Iris pigment epithelial cell (primary cell): ENCODE measurements at places on chromosomes 4 and X.

DNA sequence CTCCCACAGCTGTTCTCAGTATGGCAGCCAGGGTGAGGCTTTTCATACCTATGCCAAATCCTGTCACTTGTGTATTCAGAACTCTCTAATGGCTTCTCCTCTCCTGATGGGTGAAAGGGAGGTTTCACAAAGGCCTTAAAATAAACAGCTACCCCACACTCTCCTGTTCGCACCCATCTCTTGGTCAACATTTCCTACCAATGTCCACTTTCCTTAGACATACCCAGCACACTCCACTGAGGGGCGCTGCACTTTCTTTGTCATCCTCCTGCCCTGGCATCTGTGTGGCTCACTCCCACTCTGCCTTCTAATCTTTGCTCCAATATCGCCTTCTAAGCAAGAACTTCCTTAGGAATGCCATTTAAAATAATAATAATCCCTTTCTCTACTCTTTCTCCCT, 313.3 kb downstream of the PPP3CA start:
- DNase-seq, result no peak

GRCh38 chrX:155864655-155865054, 16.5 kb upstream of the VAMP7 start:
- DNase-seq, result peak; percentile 13

DNA sequence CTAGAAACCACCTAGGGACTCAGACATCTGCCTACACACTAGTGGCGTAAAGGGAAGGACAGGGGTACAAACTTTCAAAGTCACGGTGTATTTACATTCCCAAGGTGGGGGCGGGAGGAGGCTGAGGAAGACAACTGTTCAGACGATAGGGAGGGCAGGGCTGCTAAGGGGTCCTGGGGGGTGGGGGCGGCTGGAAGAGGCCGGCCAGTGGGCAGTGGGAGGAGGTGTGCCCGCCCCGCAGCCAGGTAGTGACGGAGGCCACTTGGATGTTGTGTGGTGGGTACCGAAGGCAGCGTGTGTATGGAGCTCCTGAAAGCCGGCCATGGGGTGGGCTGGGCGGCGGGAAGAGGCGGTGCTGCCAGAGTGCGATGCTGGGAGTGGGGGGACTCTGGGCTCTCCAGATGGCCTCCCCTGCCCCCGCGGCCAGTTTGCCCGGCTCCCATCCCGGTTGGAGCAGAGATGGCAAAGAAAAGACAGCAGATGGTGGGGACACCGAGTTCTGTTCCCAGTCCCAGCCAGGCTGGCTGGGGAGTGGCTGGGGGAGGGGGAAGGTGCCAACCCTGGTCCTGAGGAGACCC, 24.2 kb downstream of the L1CAM start:
- DNase-seq, result no peak

DNA sequence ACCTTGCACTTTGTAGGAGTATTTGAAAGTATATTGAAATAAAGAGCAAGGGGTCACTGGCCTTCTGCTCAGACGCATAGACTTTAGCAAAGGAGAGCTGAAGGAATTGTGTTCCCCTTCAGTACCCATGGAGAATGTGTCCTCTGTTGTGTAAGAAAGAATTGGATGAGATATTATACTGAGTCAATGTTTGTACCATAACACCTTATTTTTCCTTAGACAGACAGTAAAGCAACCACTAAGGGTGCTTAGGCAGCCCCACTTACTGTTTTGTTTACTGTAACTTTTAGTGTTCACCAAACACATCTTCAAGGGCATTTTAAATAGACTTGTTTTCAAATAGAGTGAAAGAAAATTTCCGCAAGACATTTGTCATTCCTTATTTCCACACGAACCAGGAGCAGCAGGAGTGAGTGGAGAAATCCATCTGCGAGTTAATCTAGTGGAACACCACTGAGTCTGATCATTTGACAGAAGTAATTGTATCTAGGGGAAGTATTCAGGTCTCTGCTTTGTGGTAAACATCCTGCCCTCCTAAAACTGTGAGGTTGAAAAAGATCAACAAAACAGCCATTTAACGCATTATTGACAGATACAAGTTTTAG, 89.5 kb downstream of the SLIT2 start:
- DNase-seq, result no peak

DNA sequence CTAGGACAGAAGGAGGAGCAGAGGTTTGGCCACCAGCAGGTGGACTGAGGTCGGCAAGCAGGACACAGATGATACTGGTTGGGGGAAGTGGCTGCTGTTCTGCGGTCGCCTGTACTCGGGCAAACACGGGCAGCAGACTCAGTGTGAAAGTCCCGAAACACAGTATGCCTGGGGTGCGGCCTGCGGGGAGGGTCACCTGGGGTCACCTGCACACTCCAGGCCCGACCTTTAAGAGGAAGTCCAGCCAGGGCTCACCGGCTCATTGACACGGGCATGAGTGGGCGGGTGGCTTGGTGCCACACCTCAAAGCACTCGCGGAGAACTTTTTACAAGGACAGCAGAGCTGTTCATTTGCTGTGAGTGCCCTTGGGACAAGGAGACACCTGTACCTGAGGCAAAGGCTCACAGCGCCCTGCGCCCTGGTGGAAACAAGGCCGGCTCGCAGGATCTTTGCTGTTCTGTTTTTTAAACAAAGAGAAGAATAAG, 71.5 kb upstream of the MXD4 start:
- no peak for DNase-seq

- peak; percentile 73 for DNase-seq
Measured at GRCh38 chrX:28135378-28136047, 154.3 kb upstream of the DCAF8L1 start.
